ENCODE measurements at places on chromosomes 2 and 18. TPM values are rescaled to one million over a fixed set of nuclear protein-coding genes. Genes with fewer than 3 reads are reported as not detected.

DNA sequence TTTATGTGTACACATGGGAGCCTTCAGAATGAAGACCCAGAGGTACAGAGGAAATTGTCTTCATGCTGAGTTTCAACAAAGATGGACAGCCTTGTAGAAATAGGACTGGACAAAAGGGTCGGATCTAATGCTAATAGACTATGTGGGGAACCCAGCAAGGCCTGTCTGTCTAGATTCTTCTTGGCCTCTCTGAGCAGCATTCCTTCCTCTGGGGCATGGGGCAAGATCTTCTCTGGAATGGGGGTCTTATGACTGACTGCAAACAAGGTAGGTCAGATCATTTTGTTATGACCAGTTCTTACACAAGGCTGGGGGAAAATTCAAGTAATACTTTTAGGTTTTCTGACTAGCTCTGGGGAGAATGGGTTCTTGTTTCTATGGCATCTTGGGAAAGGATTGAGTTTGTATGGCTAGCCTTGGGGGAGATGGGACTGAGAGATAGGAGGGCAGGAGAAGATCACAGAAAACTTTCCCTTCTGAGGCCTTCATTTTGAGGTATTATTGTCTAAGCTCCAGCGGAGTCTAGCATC lies 14.3 kb downstream of the SPATA3 start:
- no peak for DNase-seq

Gene DAW1
- polyA plus RNA-seq: 0.95 TPM

- no peak for DNase-seq
Observed at GRCh38 chr2:63818271-63818670, 23.4 kb upstream of the UGP2 start.

Gene KIF1A
- polyA plus RNA-seq: 15.8 TPM

DNA sequence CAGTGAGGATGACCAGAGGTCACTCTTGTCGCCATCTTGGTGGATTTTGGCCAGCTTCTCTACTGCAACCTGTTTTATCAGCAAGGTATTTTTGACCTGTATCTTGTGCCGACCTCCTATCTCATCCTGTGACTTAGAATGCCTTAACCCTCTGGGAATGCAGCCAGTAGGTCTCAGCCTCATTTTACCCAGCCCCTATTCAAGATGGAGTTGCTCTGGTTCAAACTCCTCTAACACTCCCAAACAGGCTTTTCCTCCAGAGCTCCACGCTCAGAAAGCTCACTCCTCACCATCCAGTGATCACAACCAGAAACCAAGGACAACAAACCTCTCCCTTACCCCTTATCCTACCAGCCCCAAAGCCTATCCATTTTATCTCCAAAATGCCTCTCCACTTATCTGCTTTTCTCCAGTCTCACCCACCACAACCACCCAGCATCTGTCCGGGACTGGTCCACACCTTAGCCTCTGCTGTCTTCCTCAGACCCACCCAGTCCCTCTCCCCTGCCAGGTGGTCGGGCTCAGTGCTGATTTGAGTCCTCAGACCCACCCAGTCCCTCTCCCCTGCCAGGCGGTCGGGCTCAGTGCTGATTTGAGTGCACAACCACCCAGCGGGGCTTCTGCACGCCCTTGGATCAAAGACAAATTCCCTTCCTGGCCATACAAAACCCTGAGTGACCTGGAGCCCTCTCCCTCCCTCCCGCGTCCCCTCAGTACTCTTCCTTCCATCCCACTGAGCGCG lies 11.7 kb upstream of the SMAD7 start:
- DNase-seq: no peak

DNA sequence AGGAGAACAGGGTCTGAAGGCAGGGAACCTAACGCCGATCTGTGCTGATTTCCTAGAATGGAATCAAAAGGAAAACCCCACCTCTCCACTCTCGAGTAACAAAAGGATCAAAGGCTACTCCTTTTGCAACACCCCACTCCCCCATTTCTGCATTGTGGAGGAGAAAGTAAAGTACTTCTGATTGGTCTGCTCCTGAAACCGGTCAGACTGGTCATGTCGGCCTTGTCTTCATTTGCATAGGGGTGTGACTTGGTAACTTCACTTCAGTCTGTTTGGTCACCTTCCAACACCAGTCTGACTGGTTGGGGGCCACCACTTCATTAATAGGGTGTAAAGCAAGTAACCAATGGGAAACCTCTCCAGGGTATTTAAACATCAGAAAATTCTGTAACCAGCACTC lies 771.9 kb downstream of the ERBB4 start:
- DNase-seq: peak; percentile 33

Gene SERPINB11
- polyA plus RNA-seq: not detected

DNA sequence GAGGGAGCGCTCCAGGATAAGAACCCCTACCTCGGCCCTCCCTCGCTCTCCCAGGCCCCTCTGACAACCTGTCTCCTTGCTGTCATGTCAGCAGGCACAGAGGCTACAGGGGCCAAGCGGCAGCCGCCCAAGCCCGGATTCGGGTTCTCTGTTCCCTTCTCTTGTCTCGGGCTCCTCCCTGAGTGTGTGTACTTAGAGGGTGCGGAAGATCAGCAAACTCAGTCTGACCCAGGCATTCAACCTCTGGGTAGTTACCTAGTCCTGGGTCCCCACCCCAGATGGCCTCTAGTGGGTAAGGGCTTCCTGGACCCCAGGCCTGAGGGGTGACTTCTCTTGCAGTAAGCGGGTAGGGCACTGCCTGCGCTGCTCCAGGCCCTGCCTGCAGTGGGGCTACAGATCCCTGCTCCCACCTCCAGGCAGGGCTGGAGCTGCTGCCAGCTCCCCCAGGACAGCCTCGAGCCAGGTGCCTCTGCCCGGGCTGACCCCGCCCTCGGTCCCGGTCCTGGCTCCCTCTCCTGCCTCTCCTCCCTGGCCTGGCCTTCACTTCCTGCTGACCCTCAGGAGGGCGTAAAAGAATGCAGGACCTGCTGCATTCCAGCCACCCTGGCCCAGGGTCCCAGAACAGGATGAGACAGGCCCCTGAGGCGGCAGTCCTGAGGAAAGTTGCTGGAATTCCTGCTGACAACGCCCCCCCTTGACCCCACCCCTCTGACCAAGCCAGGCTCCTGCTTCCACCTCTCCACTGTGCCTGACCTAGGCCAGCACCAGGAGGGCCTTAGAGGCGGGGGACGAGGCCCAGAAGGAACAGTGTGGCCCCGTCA lies 22.0 kb downstream of the GPC1 start:
- DNase-seq: no peak

- no peak for DNase-seq
Observed at GRCh38 chr2:18104595-18105224, 226.2 kb downstream of the KCNS3 start.

Gene DNAJC5G
- polyA plus RNA-seq: 0.43 TPM

Gene IL1RL2
- polyA plus RNA-seq: 0.95 TPM

- DNase-seq: peak; percentile 31
Observed at GRCh38 chr2:180033993-180034894, 27.1 kb upstream of the CWC22 start.

All from left renal cortex interstitium (tissue), 4 donors.